WERI-Rb-1 (cell line): ENCODE measurements at places on chromosomes 12 and 14.

GRCh38 chr14:23984891-23985602 lies 3.7 kb upstream of the DHRS4L2 start:
- no peak for DNase-seq

DNA sequence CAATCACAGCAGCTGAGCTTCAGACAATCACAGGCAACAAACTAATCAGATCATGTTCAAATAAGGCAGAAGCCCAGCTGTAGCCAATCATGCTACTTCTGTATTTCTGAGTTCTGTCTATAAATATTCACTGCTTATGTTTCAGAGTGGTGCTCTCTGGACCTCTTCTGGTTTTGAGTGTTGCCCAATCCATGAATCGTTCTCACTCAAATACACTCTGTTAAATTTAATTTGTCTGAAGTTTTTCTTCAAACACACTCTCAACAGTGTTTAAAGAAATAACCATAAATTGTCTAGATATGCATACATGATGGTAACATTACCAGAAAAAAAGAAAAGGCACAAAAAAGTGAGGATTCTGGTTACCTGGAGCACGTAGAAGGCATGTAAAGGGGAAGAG lies 77.9 kb upstream of the BBS10 start:
- DNase-seq: no peak

- no peak for DNase-seq
Measured at GRCh38 chr12:40378691-40379090, 153.9 kb downstream of the LRRK2 start.

DNA sequence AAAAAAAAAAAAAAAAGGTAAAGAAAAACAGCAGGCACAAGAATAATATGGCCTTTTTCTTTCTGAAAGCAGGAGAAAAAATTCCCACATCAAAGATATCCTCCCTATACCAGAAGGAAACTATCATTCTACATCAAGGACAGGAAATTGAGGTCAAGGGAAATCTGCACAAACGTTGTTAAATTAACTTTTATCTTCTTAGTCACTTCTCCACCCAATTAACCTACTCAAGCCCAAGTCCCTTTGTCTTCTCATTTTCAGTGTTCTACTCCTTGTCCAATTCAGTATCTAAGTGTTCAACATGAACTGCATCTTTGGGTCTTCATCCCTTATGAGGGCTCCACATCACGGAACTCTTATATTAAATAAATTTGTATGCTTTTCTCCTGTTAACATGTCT lies 15.7 kb downstream of the NDUFA12 start:
- no peak for DNase-seq
